ENCODE measurements at places on chromosomes 4 and X.

DNA sequence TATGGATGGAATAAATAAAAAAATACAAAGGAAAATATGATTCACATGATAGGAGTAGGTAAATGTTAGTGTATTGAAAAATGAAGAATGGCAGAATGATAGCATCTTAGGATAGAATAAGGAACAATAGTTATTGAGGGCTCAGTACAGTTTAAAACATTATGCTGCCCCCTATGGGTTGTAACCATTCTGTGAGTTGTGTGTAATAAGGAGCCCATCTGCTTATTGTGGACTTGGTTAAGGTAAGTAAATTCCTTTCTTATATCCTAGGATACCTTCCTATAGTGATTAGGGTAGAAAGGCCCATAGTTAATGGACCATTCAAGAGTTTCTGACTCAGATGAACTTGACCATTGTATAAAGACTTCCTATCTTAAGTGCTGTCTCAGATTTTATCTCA is 195.8 kb downstream of the PDHA2 start:
- no peak for DNase-seq

GRCh38 chr4:89610236-89610635 is 226.7 kb downstream of the SNCA start:
- DNase-seq, result no peak

- DNase-seq, result no peak
Measured at GRCh38 chr4:174460684-174461083, 61.6 kb downstream of the HPGD start.

DNA sequence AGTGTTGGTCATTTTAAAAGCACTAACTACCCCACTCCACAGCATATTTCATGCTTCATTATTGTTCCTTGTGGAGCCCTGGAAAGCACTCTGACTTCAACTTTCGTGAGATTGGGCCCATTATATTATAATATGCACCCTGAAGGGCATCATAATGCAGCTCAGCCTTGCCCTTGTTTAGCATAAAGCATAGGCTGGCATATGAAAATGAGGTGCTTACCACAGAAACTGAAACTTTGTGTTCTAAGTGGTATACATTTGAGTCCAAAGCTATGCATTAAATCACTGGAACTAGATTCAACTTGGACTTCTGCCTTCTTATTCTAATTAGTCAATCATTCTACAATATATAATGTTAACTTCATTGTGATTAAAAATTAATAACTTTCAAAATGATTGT is 1027.9 kb downstream of the STIM2 start:
- no peak for DNase-seq

DNA sequence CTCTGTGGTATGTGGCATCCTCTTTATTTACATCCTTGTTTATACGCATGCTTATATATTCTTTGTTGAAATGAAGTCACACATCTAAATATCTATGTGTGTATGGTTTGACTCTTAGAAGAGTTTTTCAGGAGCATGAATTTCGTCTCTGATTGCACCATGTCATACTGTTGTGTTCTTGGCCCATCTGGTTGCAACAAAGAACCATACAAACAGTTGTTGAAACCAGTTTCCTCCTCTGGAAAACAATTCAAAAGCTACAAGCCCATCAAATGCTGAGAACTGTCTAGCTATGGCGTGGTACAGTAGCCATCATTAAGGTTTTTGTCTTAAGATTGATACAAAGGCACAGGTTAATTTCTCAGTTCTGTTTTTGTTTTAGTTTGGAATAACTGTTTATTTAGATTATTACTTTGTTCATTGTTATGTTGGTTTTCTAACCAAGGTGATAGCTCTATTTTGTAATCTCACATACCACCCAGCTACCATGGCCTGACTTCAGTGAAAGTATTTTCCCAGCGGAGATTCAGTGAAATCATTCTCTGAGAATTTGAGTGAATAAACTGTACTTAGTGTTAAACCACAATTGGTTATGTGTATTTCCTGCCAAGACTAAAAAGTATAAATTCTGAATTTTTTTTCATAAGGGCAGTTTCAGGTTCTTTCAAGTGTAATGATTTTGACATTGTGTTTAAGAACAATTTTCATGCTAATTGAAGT is 91.0 kb downstream of the ARHGAP24 start:
- no peak for DNase-seq

DNA sequence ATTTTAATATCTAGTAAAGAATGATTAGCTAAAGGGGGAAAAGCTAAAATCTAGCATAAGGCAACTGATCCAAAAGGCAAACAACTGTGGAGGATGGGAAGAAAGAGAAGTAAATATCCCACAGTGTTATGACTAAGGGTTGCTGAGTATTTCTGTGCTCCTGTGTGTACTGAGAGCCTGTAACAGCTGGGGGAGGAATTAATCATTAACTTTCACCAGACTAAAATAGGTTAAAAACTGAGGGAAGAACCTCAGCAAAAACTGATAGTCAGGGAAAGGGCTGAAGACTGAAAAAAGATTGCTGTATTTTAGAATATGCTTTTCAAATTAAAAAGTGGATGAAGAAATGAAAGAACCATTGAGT is 365.9 kb downstream of the CXXC4 start:
- no peak for DNase-seq

DNA sequence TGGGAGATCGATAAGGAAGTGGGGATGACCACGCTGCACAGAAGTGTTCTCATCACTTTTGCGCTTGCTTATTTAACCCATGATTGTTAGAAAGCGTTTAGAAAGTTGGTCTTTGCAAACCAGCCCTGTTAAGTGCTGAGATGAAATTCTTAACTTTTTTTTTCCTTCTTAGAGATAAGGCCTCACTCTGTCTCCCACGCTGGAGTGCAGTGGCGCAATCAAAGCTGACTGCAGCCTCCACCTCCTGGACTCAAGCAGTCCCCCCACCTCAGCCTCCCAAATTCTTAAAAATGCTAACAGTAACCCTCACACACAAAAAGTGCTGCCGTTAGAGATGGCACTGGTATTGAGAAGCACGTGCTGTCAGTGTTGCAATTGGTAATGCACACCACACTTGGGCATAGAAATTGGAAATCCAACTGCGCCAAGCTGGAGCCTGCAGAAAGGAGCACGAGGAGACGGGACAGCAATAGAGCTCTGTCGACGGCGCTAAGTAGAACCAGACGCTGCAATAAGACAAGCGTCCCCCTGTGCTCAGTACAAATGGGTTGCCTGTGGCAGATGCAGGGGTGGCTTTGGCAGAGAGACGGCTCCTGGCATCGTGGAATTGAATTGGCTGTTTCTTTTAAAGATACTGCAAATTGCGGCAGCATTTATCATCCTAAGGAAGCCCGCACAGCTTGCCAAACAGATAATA is 113.4 kb downstream of the TBL1X start:
- no peak for DNase-seq

GRCh38 chr4:94357624-94358023 is 15.0 kb upstream of the HPGDS start:
- DNase-seq, result no peak

DNA sequence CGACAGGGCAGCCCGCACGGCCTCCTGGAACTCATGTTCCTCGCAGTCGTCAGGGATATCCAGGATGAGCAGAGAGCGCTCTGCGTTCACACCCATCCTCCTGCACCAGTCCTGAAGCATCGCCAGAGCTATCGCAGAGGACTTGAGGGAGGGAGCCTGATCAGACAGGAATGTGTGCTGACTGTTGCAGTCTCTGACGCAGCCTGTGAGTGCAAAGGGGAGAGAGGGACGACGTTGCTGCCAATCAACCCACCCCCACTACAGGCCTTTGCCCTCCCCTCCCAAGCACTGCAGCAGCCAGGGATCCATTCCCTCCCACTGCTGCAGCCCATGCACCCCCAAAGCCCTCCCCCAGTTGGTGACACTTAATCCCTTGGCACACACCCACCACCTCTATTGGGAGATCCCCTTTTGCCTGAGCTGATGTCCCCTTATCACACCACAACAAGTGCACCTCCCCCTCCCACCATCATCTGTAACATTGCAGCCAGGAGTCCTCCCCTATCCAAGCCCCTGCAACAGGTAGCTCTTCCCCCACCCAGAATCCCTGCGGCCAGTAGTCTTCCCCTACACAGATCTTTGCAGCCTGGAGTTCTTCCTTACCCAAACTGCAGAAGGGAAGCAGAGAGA is 897 bp downstream of the PNMA6F start:
- no peak for DNase-seq

- DNase-seq, result no peak
Measured at GRCh38 chrX:31294475-31294874, 222.6 kb upstream of the FTHL17 start.

GRCh38 chrX:141989134-141989533 is 85.4 kb downstream of the MAGEC1 start:
- no peak for DNase-seq

DNA sequence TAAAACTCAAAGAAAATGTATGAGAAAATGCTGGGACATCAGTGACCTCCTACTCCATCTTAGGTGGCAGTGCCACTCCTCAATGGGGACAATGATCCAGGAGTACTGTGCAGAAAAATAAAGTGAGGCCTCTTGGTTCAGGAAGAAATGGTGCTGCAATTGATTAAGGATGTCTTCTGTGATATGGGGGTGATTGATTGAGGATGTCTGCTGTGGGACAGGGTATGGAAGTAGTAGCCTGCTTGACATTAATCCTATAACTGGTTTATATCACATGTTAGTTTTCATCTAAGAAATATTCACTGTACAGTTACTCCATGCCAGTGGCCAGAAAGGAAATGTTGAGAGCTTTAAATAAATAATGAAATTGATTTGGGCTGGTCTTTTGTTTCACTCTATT is 20.5 kb downstream of the OTOP1 start:
- no peak for DNase-seq
